ENCODE measurements at places on chromosomes 13 and 19. TPM values are rescaled to one million over a fixed set of nuclear protein-coding genes. Genes with fewer than 3 reads are reported as not detected.

FXYD3 gene
- 8.3 TPM for total RNA-seq

C19orf85 gene
- total RNA-seq = not detected

CCDC169 gene
- 3.7 TPM for total RNA-seq

PLK5 gene
- 0.38 TPM for total RNA-seq

PCSK4 gene
- 24.0 TPM for total RNA-seq

C19orf44 gene
- total RNA-seq = 6.0 TPM

SOHLH2 gene
- 0.58 TPM for total RNA-seq

SYNE4 gene
- total RNA-seq = 17.0 TPM

DNA sequence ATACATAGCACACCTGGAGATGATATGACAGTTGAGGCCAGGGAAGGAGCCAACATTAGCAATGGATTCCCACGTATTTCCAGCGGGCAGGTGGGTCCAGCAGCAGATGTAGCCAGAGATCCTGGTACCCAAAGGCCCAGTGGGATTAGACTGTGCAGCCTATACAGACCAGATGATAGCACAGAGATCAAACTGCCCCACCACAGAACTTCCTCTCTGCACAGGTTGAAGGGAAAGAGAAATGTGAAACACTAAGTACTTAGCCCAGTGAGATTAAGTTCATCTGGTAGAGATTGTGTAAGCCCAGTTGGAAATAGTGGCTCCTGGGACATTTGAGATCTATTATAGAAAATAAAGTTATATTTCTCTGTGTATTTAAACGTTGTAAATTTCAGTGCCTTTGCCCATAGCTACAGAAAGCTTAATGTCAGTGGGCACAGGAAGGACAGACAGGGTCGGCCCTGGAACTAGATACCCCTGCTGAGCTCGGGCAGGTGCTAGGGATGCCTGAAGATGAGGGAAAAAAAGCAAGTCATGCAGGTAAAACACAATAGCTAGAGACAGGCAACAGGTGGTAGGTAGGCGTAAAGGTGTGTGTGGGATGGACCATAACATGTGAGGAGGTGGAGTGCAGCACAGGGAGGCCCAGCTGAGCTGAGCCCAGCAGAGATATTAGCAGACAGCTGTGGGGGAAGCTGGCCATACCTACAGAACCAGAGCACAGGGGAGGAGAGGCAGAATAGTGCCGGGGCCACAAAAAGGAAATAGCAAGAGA, 27.3 kb upstream of the SPATA13 start:
- no peak overlapping the region for H3K4me3 ChIP-seq
- peaks cover 3% of the 10 kb centered on the region for H3K36me3 ChIP-seq
- DNase-seq = no peak
- H3K27me3 ChIP-seq = peaks cover 5% of the 10 kb centered on the region
- no peak overlapping the region for H3K27ac ChIP-seq

GRCh38 chr19:7643031-7643415, 6.1 kb downstream of the STXBP2 start:
- no peaks in the 10 kb centered on the region for H3K4me1 ChIP-seq
- no peak overlapping the region for H3K4me3 ChIP-seq
- peaks cover 4% of the 10 kb centered on the region for H3K36me3 ChIP-seq

DNA sequence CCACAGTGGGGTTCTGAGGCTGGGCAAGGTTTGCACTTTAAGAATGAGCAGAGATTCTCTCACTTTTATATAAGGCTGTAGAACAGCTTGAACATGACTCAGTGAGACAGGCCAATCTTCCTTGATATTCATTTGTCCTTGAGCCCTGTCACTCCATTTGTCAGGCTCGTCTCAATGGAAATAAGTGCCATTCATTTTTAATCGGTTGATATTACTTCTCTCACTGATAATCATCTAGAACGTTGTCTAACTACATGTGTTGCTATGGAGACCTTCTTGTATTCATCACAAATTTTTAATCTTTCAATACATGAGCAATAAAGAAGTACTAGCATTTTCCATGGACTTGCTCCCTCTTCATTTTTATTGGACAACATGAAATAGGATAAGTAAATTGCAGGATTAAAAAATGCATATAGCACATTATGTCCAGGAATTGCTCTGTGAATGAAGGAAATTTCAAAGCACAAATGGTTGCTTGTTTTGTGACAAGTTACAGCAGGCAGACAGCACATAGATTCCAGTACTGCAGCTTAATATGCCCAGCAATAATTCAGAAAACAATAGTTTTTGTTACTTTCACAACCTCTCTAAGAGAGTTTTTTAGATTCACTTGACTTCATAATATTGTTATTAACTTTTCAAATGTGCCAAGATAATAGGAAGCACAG, 1178.4 kb upstream of the ATXN8OS start:
- DNase-seq = no peak
- H3K27me3 ChIP-seq = no peaks in the 10 kb centered on the region
- no peaks in the 10 kb centered on the region for H3K36me3 ChIP-seq
- H3K27ac ChIP-seq = peak overlapping the region; percentile 25
- H3K4me1 ChIP-seq = peaks cover 14% of the 10 kb centered on the region

GRCh38 chr19:771332-771785, 20.4 kb downstream of the MISP start:
- no peak overlapping the region for H3K4me3 ChIP-seq
- no peak overlapping the region for H3K27ac ChIP-seq
- H3K4me1 ChIP-seq = peaks cover 6% of the 10 kb centered on the region
- no peaks in the 10 kb centered on the region for H3K27me3 ChIP-seq

- peak overlapping the region; percentile 75 for H3K27ac ChIP-seq
- no peak overlapping the region for H3K4me3 ChIP-seq
- DNase-seq = no peak
- H3K36me3 ChIP-seq = no peaks in the 10 kb centered on the region
- H3K27me3 ChIP-seq = no peaks in the 10 kb centered on the region
Observed at GRCh38 chr13:20174656-20175405, 14.0 kb upstream of the GJA3 start.

DNA sequence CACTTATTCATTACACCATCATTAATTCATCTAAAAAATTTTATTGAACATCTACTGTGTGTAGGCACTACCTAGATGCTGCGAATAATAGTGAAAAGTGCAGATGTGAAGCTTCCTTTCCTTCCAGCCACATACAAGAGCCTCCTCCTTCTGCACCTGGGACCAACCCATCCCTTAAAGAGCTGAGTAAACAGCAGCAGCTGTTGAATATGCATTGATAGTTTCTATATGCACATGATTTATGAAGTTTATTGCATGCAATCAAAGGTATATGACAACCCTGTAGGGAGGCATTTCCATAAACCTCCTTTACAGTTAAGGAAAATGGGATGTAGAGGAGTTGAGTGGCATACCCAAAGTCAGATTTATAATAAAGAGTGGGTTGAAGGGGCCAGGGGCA, 110.3 kb upstream of the IPO5 start:
- H3K4me3 ChIP-seq = no peak overlapping the region
- peaks cover 44% of the 10 kb centered on the region for H3K27me3 ChIP-seq
- no peak overlapping the region for H3K27ac ChIP-seq

DNA sequence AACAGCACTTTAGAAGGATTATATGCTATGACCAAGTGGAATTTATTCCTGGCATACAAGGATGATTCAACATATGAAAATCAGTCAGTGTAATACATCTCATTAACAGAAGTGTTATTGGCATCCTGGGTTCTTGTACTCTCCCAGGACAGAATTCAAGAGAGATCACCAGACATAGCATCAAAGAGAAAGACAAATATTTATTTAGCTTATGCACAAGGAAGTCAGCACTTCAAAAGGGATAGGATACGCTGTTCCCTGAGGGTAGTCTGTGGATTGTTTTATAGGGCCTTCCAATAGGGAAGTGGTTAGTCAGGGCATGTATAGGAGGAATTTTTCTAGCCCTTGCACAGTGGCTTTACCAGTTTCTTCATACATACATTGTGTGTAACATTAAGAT, 1238.0 kb downstream of the PCDH17 start:
- no peak overlapping the region for H3K27ac ChIP-seq
- no peak overlapping the region for H3K4me3 ChIP-seq
- no peaks in the 10 kb centered on the region for H3K36me3 ChIP-seq

GRCh38 chr13:27960362-27961226, 8.5 kb downstream of the CDX2 start:
- DNase-seq = no peak
- H3K4me1 ChIP-seq = peaks cover 19% of the 10 kb centered on the region
- H3K27me3 ChIP-seq = peaks cover 91% of the 10 kb centered on the region
- no peak overlapping the region for H3K27ac ChIP-seq

DNA sequence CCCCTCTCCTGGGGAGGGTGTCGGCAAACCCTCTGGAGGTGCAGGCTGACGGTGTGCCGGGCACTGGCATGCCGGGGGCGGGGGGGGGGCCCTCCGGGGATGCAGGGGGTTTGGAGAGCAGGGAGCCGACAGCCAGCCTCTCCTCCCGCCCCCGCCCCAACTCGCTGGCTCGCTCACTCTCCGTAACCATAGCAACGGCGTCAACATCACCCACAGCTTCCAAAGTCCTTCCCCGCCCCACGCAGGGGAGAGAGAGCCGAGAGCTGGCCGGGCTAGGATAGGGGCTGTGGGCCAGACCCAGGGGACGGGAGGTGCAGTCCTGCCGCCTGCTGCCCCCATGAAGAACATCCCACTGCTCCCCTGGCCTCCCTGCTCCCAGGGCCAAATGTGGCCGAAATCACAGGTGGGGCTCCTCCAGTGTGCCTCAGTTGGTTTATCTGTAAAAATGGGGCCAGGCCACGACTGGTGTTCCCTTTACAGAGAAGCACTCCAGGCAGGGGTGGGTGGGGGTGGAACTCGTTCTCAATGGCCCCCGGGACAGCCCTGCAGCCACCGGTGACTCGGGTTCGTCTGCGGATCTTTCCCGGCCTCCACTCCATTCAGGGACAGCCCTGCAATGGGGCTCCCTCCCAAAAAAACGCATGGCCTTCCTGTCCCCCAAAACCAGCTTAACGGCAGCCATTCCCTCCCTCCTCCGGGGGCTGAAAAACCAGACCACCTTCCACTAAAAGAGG, 3.2 kb downstream of the KLF16 start:
- H3K36me3 ChIP-seq = no peaks in the 10 kb centered on the region
- peaks cover 40% of the 10 kb centered on the region for H3K4me1 ChIP-seq
- H3K27ac ChIP-seq = no peak overlapping the region
- peak; percentile 69 for DNase-seq

DNA sequence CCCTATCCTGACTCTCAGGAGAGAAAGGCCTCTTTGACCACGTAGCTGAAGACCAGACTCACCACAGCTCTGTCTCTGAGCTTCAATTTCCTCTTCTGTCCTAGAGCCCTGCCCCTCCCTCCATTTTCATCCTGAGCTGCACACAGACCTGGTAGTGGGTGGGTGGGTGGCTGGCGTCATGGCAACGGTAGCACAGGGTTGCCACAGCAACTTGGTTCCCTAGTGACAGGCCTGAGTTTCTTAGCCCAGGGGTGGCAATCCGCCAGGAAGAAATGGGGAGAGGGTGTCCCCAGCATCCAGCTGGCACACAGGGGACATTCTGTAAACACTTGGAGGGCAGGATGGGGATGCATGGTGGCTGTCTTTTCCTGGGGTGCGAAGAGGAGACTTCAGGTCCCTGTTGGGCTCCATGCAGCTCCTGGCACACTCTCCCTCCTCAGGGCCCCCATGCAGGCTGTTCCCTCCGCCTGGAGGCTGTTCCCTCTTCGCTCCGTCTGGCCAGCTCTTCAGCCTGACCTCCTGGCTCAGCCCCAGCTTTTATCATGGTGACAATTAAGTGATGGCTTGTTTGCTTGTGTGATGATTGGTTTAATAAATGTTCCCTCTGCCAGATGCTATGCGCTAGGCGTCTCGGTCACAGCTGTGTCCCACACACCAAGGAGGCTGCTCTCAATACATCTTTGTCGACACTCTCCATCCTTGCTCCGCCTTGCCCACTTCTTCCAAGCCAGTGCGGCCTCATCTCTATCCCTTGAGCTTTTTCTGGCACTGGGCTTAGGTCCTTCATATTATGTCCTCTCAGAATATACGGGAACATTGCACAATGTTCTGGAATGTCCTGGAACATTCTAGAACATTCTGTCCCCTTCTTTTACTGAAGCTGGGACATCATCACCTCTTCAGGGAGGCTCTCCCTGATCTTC, 7.4 kb upstream of the KLHL26 start:
- no peak overlapping the region for H3K4me3 ChIP-seq
- H3K27ac ChIP-seq = no peak overlapping the region
- peaks cover 18% of the 10 kb centered on the region for H3K27me3 ChIP-seq
- no peaks in the 10 kb centered on the region for H3K36me3 ChIP-seq

- H3K4me1 ChIP-seq = peaks cover 16% of the 10 kb centered on the region
- DNase-seq = no peak
- no peaks in the 10 kb centered on the region for H3K36me3 ChIP-seq
- no peak overlapping the region for H3K27ac ChIP-seq
- no peak overlapping the region for H3K4me3 ChIP-seq
- H3K27me3 ChIP-seq = peaks cover 4% of the 10 kb centered on the region
Observed at GRCh38 chr13:50596776-50597203, 246.7 kb downstream of the DLEU7 start.

GRCh38 chr19:35213663-35214632, 14.6 kb downstream of the FAM187B start:
- peaks cover 8% of the 10 kb centered on the region for H3K4me1 ChIP-seq
- DNase-seq = peak; percentile 39
- H3K27ac ChIP-seq = no peak overlapping the region
- no peak overlapping the region for H3K4me3 ChIP-seq
- no peaks in the 10 kb centered on the region for H3K36me3 ChIP-seq
- no peaks in the 10 kb centered on the region for H3K27me3 ChIP-seq

GRCh38 chr19:28999724-29000433, 213.1 kb downstream of the UQCRFS1 start:
- H3K36me3 ChIP-seq = no peaks in the 10 kb centered on the region
- H3K27me3 ChIP-seq = peaks cover 16% of the 10 kb centered on the region
- no peak for DNase-seq
- H3K27ac ChIP-seq = no peak overlapping the region

DNA sequence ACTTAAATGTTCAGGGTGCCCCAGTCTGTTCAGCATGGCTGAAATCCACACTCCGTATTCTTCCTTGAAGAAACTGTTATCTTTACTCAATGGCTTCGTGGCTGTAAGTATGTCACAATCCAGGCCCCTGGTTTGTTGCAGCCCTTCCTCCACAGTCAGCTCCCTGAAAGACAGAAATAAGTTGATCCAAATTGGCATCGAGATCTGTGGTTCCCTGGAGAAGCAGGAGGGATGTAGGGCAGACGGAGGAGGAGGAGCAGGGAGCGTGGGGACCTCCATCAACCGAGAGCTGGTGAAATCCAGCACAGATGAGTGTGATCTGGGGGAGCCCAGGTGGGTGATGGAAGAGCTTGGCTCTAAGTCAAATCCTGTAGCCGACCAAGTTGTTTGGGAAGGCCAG, 304 bp downstream of the TSPAN16 start:
- no peaks in the 10 kb centered on the region for H3K36me3 ChIP-seq
- peaks cover 10% of the 10 kb centered on the region for H3K27me3 ChIP-seq
- H3K27ac ChIP-seq = peak overlapping the region; percentile 13
- DNase-seq = no peak
- no peak overlapping the region for H3K4me3 ChIP-seq
